Activated CD4-positive, alpha-beta T cell treated with anti-CD3 and anti-CD28 coated beads, Interleukin-2, amount 10 ng/mL, durations not matched to agents 7 days and 5 days (primary cell): ENCODE measurements at places on chromosomes 1 and 21.

GRCh38 chr1:202176949-202177927 lies 16.4 kb upstream of the LGR6 start:
- no peaks in the 10 kb centered on the region for H3K27me3 ChIP-seq
- H3K36me3 ChIP-seq = no peaks in the 10 kb centered on the region
- H3K4me1 ChIP-seq = no peaks in the 10 kb centered on the region
- no peak overlapping the region for H3K27ac ChIP-seq

DNA sequence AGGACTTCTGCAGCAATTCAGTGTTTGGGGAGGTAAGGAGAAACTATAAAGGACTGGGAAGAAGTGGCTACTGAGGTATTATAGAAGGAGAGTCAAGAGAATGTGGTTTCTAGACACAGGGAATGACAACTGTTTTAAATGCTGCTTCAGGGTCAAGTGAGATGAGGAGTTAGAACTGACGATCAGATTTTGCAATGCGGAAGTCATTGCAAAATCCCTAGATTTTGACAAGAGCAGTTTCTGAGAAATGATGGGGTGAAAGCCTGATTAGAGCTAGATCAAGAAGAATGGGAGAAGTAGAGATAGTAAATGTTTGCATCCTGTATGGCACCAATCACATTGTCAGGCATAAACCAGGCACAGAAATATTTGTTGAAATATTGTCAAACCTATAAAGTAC lies 4.7 kb upstream of the TSNAX start:
- no peak overlapping the region for H3K4me3 ChIP-seq
- peaks cover 18% of the 10 kb centered on the region for H3K4me1 ChIP-seq
- no peaks in the 10 kb centered on the region for H3K27me3 ChIP-seq
- H3K36me3 ChIP-seq = no peaks in the 10 kb centered on the region

- no peak overlapping the region for H3K4me3 ChIP-seq
- no peak for DNase-seq
- H3K4me1 ChIP-seq = no peaks in the 10 kb centered on the region
- H3K27ac ChIP-seq = no peak overlapping the region
Measured at GRCh38 chr1:168726281-168726680, 2.7 kb downstream of the DPT start.

- H3K27ac ChIP-seq = no peak overlapping the region
- DNase-seq = no peak
- no peak overlapping the region for H3K4me3 ChIP-seq
- no peaks in the 10 kb centered on the region for H3K4me1 ChIP-seq
Measured at GRCh38 chr1:70546726-70547125, 135.7 kb downstream of the CTH start.

- no peak for DNase-seq
- peaks cover 27% of the 10 kb centered on the region for H3K27me3 ChIP-seq
- peaks cover 11% of the 10 kb centered on the region for H3K4me1 ChIP-seq
- no peaks in the 10 kb centered on the region for H3K36me3 ChIP-seq
- H3K27ac ChIP-seq = no peak overlapping the region
- peak overlapping the region; percentile 64 for H3K4me3 ChIP-seq
Measured at GRCh38 chr1:87132284-87132870, 196.3 kb upstream of the LMO4 start.

DNA sequence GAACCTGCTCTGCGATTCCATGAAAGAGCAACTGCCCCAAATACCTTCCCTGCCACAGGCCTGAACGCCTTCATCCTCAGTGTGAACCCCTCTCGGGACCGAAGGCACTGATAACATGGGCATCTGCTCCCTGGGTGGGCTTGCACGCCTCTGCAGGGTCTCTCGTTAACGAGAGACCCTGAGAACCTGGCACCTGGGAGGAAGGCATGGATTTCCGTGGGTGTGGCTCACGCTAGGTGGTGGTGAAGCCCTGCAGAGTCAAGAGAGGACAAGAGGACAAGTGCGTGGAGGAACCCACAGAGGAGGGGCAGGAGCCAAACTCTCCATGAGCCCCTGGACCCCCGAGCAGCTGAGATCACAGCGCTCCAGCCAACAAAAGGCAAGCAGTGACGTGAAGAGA lies 26.8 kb upstream of the COL6A2 start:
- no peaks in the 10 kb centered on the region for H3K36me3 ChIP-seq
- peaks cover 3% of the 10 kb centered on the region for H3K4me1 ChIP-seq
- H3K4me3 ChIP-seq = no peak overlapping the region
- peaks cover 8% of the 10 kb centered on the region for H3K27me3 ChIP-seq
- no peak overlapping the region for H3K27ac ChIP-seq

- no peak overlapping the region for H3K4me3 ChIP-seq
- H3K4me1 ChIP-seq = no peaks in the 10 kb centered on the region
- no peaks in the 10 kb centered on the region for H3K36me3 ChIP-seq
Measured at GRCh38 chr21:41579692-41580091, 71.7 kb upstream of the TMPRSS2 start.

- no peaks in the 10 kb centered on the region for H3K4me1 ChIP-seq
- H3K4me3 ChIP-seq = no peak overlapping the region
- peaks cover 23% of the 10 kb centered on the region for H3K27me3 ChIP-seq
- no peaks in the 10 kb centered on the region for H3K36me3 ChIP-seq
- no peak for DNase-seq
Measured at GRCh38 chr21:35920436-35920835, 139.9 kb downstream of the SETD4 start.
